ENCODE measurements at places on chromosomes 4 and X. TPM values are rescaled to one million over a fixed set of nuclear protein-coding genes. Genes with fewer than 3 reads are reported as not detected.

Gene FREM3
- not detected for total RNA-seq

Gene FHIP1A
- 20.2 TPM for total RNA-seq

Gene ABRAXAS1
- 6.7 TPM for total RNA-seq

Gene CXCL1
- 2.4 TPM for total RNA-seq

Gene ARMCX4
- 8.4 TPM for total RNA-seq

DNA sequence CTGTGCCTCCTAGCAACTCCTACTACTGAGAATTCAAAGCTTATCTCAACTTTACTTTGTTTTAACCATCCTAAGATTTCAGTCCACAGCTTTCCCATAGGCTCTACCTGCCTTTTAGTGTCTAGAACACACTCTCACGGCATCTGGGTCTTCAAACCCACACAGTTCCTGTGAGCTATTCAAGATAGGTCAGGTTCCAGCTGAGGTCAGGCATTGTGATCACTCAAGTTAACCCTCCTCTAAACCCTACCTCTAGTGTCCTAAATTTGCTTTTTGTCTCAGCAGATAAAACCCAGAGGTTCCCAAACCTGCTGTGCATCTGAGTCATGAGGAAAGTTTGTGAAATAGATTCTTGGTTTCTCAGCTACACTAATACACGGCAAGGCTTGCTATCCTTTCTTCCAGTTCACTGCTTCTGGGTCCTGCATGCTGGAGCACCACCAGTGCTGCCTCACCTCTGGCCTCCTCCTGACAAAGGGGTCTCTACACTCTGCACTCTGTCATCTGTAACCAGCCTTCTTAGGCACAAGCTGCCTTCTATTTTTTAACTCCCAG lies 324.6 kb upstream of the MAGEB2 start:
- DNase-seq, result no peak

DNA sequence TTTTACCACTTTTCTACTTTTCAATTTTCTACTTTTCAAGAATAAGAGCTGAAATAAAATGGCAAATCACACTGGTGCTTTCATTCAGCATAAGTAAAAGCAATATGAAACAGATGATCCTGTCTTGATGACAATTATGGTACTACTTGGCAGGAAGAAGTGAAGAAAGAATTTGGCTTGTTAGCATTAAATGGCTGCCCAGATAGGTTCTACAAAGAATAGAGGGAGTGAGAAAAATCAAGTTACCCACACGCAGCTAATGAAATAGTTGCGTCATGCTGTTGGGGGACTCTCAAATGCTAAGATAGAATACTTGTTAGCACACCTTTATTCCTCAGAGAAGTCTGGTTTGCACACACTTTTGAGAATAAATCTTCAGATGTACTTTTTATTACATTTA lies 12.5 kb upstream of the LCORL start:
- no peak for DNase-seq

- DNase-seq, result no peak
Observed at GRCh38 chr4:38889143-38889542, 21.5 kb downstream of the FAM114A1 start.

DNA sequence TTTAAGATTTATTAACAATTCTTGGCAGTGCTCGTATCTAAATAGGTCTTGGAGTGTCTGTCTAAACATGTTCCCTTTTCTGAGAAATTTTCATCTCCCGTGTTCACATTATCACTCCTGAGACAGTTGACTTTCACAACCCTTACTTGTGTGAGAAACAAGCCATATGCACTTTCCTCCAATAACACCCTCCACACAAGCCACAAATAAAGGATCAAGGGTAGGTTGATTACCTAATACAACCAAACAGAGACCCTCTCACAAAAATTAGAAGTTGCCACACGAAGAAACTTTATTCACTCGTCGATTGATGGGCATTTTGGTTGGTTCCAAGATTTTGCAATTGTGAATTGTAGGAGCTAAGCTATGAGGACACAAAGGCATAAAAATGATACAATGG lies 763.9 kb downstream of the TRAM1L1 start:
- DNase-seq, result no peak

DNA sequence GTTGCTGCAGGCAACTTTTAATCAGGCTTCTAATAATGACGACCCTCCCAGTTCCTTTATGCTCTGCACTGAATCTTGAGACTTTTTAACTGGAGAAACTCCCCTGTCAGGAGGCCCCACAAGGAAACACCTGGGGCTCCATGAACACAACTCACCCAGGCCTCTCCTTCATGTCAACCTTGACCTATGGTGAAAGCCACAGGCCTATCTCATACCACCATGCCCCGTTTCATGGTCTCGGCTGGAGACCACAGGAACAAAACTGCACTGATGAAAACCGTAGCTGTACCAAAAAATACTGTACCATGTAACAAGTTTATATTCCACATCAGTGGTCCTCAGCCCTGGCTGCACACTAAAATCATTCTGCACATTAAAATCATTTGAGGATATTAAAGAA lies 57.0 kb downstream of the ZNF827 start:
- no peak for DNase-seq

GRCh38 chr4:14790494-14790893 lies 211.8 kb upstream of the CPEB2 start:
- no peak for DNase-seq

- no peak for DNase-seq
Observed at GRCh38 chrX:55638933-55639332, 15.7 kb downstream of the FOXR2 start.

- no peak for DNase-seq
Observed at GRCh38 chrX:7515681-7516413, 327.1 kb upstream of the VCX start.

GRCh38 chrX:39063037-39063436 lies 261.8 kb downstream of the MID1IP1 start:
- DNase-seq, result peak; percentile 37

DNA sequence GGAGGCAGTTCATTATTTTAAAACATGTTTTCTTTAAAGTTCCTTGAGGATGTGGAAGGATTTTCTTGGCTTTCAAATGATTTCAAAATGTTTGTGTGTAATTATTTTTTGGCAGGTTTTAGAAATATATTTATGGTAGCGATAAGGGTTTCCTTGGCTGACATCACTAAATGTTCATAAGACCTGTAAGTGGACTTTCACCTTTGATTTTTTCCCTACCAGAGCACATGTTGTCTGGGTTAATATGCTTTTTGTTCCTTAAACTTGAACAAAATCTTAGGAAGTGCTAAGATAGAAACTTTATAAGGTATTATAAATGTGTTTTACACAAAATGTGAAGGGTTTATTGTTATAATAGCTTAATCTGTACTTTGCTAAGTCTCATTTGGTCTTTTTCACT lies 315.6 kb downstream of the PCDH7 start:
- no peak for DNase-seq

DNA sequence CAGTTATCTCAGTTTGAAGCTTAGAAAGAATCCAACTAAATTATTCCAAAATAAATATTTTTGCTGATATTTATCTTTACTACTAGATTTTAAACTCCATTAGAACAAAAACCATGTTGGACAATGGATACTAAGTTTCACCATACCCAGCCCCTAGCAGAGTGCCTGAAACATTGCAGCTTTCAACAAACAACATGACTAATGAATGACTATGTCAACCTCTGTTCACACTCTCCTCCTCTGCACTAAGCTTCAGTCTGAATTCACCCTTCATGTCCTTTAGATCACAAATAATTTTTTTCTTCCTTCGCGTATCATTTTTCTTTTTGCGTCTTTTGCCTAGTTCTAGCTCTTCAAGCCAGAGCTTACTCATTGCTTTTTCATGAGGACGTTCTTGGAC lies 315.2 kb downstream of the PCDH10 start:
- DNase-seq, result no peak

DNA sequence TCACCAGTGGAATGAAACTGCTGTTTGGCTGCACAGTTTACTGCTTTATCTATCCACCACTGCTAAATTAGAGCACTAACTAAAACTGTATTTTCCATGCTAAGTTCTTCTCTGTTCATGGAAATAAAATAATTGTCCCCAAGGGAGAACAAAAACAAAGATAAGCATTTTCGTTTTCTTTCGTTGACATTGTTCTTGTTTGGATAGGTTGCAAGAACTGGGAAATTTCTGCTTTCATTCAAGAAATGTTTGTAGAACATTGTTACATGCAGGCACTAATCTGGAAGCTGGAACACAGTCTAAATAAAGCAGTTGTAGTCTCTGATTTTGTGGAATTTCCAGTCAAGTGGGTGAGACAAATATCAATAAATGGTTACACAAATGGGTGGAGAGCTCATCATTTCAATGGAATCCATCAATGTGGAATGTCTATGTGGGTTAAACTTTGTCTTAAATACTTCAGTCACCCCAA lies 5.8 kb upstream of the CXCL8 start:
- no peak for DNase-seq

GRCh38 chr4:172876394-172876793 lies 292.2 kb upstream of the GALNT7 start:
- no peak for DNase-seq

- DNase-seq, result no peak
Observed at GRCh38 chr4:83112678-83113428, 1.7 kb downstream of the PLAC8 start.

- DNase-seq, result no peak
Observed at GRCh38 chr4:110518889-110519490, 43.0 kb downstream of the ENPEP start.

Measured in right cardiac atrium (tissue), 5 donors.